ENCODE measurements at places on chromosomes 1 and 21.

GRCh38 chr1:110605446-110605845, 712 bp downstream of the KCNA2 start:
- no peak for DNase-seq

- DNase-seq: no peak
Observed at GRCh38 chr1:245765230-245766000, 610.6 kb downstream of the KIF26B start.

GRCh38 chr1:54464477-54465146, 58.4 kb upstream of the SSBP3 start:
- no peak for DNase-seq

DNA sequence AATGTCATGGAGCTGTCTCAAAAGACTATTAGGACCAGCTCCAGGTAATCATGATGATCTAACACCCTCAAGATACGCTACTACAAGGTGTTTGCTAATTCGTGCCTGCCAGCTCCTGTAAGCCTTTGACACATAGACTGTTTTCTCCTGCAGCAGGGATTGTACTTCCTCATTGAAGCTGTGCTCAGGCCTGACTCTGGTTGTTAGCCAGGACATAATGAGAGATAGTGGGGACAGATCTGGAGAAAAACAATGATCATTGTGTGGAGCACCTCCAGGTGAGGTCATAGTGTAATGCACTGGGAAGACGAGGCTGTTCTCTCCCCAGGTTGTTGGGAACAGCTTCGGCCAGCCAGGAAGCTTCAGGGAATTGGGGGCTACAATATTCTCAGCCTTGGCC, 94.6 kb downstream of the SETD4 start:
- no peak for DNase-seq

- DNase-seq: peak; percentile 59
Observed at GRCh38 chr1:15417059-15417934, 7.6 kb downstream of the EFHD2 start.

DNA sequence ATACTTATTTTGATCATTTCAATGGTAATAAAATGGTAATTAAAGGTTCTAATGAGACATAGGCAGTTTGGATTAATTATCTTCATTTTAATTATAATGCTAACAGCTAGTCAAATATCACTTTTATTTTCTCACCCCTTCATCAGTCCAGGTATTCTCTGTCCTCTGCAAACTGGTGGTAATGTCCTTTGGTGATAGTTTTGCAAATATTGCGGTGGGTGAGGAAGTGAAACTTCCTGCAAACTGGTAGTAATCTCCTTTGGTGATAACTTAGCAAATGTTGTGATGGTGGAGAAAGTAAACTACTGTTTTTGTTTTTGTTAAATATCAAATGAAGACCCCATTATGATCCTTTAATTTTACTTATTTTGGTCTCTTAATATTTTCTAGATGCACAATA, 209.0 kb downstream of the AMY1C start:
- DNase-seq: no peak

DNA sequence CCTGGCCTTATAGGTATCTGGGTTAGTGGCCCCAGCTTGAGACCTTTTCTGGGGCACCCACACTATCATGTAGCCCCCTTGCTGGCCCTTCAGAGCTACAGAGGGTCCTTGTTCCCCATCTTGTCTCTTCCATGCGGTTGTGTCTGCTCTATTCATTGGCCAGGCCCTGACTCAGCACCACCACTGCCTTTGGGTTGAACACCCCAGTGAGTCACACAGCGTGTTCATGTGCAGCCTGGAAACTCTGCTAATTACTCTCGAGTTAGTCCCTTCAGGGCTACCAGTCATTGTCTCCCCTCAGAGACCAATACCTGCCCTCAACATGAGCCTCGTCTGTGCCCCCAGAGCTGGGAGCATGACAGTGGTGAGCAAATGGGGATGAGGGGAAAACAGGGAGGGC, 28.2 kb upstream of the IKBKE start:
- no peak for DNase-seq

- DNase-seq: no peak
Observed at GRCh38 chr1:45880930-45881329, 77.5 kb downstream of the MAST2 start.

DNA sequence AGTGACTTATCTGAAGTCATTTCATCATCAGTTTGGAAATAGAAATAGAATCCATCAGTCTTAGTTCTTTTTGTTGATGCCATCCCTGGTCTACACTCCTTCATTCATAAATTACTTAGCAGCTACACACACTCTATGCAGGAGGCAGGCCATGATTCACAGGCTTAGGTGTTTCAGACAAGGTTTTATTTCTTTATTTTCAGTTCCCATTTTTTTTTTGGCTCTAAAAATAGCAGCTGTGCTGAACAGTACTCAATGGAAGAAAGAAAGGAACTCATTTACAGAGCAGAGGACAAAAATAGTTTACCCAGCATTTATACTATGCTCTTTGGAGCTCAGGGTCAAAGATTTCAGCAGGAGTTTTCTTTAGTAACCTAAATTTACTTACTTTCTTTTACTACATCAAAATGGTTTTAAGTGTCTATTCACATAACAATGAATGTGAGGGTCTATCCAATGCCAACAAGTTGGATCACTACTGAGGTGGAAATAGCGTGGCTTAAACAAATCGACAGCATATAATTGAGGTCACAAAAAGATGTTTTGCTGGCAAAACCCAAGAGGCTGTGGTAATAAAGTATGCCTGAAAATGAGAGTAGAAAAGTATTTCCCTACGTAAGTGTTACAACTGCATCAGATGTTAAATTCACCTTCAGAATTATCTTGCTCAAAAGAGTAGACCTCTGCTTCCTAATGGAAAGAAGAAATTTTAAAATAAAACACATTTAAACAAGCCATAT, 7.7 kb downstream of the KRTAP19-8 start:
- no peak for DNase-seq

DNA sequence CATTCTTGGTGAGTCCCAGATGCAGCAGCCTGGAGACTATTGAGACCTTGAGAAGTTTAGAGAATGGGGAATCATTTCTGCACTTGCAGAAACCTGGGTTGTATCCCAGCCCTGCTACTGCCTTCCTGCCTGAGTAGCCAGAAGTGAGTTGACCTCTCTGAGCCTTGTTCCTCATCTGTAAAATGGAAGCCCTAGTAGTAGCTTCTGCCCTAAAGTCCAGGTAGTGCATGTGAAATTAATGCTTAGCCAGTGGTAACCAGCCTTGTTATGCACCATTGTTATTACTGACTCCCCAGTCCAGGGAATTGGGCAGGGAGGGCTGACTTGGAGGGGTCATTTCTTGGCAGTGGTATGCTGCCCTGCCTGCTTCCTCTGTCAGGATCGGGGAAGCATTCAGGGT, 5.6 kb downstream of the SESN2 start:
- DNase-seq: no peak

- DNase-seq: no peak
Observed at GRCh38 chr1:202952818-202953217, 5.3 kb downstream of the ADIPOR1 start.

DNA sequence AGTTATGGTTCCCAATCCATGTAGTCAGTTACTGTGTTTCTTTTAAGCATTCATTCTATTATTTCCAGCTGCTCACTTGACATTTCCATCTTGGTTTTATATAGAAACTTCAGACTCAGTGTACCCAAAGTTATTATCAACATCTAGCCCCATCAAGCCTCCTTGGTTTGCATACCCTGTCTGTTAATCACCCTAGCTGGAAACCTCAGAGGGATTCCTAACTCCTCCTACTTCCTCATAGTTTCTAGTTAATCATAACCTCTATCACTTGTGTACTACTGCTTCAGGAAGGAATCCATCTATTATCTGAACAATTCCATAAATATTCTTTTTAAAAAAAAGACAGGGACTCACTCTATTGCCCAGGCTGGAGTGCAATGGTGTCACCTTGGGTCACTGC, 293.3 kb downstream of the SDCCAG8 start:
- DNase-seq: no peak

DNA sequence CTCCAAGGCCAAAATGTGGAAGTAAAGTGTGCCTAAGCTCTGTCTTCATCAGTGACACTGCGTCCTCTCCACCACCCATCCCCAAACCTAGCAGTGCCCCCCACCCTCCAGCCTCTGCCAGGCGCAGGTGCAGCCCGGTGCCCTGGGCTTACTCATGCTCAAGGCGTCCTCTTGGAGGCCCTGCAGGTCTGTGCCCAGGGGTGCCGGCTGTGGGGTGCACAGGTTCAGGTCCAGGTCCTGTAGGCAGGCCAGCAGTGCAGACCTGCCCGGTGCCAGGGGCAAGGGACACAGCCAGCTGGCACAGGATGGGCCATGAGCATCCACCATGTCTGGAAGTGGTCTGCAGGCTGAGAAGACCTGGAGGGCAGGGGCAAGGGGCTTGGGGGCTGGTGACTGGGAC, 5.1 kb downstream of the ZNF683 start:
- no peak for DNase-seq

GRCh38 chr1:186143481-186143880, 231.6 kb downstream of the TPR start:
- no peak for DNase-seq

GRCh38 chr21:25960402-25960801, 210.2 kb downstream of the APP start:
- DNase-seq: no peak

DNA sequence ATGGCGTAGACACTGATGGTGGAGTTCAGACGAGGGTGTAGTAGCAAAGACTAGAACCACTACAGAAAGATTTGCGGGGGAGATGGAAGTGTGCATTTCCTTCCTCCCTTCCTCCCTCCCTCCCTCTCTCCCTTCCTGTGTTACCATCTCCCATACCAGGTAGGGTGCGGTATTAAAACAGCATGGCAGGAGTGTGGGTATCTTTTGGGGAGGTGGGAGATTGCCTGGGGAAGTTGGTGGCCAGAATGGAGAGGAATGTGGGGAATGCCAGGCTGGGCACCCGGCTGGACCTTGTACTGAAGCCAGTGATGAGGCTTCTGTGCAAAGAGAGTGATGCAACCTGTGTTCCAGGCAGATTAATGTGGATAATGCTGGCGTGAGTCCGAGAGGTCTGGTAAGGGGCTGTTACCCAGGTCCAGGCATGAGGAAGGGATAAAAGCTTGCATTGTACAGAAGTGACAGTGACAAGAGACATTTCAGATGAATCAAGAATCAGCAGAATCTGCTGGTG, 30.3 kb upstream of the PPP2R5A start:
- DNase-seq: no peak

GRCh38 chr1:27058966-27059669, 46.5 kb upstream of the TENT5B start:
- DNase-seq: no peak

- no peak for DNase-seq
Observed at GRCh38 chr1:47201179-47201578, 11.3 kb upstream of the PDZK1IP1 start.

DNA sequence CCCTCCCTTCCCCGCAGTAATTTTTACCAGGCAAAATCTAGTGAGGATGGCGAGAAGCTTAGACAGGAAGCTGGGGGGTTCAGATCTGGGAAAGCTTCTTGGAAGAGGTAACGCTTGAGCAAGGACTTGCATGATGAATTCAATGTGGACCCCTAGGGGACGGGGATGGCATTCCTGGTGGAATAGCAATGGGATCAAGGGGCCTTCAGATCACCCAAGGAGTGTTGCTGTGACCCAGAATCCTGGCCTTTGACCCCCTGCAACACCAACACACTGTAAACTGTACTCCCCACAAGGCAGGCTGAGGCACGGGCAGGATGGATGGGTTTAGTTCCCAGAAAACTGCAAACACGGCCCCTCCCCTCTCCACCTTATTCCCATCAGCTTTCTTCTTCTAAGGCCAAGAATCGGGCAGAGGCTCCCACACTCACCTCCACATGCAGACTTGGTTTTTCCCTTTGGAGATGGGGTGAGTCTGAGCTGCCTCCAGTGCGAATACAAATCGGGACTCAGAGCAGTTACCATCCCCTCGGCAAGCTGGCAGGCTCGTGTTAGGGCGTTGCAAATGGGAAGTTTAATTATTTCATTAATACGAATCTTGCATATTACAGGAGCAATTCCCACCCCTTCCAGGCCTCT, 20.1 kb downstream of the DISP3 start:
- DNase-seq: no peak

DNA sequence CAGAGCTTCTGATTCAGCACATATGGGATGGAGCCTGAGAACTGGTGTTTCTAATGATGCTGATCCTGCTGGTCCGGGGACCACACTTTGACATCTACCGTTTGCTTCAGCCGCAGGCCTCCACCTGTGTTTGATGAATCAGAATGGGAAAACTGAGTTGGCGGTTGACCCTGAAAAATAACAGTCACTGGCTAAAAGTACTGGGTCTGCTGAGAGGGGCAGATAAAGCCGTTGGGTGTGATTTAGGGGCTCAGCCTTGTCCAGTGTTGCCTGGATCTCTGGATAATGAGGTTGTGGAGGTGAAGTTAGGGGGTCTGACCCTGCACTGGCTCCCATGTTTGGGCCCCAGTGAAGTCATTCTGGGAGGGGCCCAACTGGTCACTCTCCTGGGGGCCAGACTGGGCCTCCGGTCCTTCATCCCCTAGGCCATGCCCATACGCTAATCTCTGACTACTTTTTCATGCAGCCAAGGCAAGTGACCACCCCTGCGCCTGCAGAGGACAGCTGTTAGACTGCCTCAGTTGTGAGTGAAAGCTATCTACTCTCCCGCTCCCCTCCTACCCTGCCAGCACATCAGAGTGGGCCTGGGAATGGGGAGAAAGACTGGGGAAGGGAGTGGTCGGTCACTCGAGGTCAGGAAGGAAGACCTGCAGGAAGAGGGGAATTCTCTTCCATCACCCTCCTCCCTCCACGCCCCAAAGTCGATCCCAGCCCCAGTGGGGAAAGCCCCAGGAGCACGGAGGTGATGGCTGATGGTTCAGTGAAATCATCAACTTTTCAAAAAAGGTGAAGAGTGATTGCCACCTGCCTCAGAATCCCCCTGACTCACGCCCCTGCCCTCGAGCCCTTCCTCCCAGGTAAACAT, 27.7 kb downstream of the VASH2 start:
- DNase-seq: no peak

DNA sequence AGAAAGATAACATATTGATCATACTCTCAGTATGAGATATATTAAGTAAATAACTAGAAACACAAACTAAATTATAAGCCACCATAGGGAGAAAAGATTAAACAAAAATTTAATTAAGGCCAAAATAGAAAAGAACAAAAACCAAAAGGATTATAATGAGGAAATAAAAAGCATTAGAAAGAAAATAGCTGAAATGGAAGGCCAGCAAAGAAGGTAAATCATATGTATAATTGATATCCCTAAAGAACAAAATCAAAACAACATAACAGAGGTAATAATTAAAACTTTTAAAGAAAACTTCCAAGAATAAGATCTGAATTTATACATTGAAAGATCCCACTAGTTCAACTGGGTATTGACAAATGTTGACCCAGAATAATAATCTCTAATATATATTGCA, 453.0 kb downstream of the LRRIQ3 start:
- DNase-seq: no peak

GRCh38 chr1:211581526-211581925, 2.6 kb upstream of the SLC30A1 start:
- DNase-seq: no peak

GRCh38 chr1:87400813-87401212, 72.1 kb downstream of the LMO4 start:
- no peak for DNase-seq

- no peak for DNase-seq
Observed at GRCh38 chr1:93616221-93616995, 65.2 kb downstream of the BCAR3 start.

GRCh38 chr1:54715493-54716298, at the start of gene TTC4:
TTC4 (plus strand) TSS chr1:54715861; CDS start chr1:54715909, 48 bp downstream.
- DNase-seq: peak; percentile 69

Data from stimulated activated CD8-positive, alpha-beta memory T cell treated with anti-CD3 and anti-CD28 coated beads, Interleukin-4, amount 100 ng/mL, for 4 hours (primary cell).